ENCODE measurements at places on chromosomes 11 and 22.

DNA sequence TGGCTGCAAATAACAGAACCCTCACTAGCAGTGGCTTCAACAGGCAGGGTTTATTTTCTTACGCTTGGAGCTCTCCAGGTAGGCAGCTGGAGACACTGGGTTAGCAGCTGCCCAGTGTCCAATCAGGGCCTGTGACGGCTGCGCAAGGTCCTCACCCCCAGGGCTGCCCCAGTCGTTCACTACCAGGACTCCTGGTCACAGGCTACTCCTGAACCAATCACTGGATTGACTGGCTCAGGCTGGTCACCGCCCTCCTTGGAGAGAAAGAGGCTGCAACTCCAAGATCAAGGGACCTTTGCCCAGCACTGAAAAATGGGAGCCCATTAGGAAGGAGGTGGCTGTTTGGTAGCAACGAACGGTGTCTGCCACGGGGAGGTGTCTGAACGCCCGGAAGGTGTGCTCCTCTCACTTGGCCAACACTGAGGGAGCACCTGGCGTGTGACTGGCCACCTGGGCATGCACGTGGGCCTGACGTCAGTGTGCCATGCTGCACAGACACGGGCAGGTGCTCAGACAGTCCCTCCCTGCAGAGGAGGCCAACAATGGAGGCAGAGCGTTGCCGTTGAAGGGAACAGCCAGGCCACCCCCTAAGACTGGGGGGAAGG lies 5.1 kb downstream of the ARSA start:
- DNase-seq = no peak

DNA sequence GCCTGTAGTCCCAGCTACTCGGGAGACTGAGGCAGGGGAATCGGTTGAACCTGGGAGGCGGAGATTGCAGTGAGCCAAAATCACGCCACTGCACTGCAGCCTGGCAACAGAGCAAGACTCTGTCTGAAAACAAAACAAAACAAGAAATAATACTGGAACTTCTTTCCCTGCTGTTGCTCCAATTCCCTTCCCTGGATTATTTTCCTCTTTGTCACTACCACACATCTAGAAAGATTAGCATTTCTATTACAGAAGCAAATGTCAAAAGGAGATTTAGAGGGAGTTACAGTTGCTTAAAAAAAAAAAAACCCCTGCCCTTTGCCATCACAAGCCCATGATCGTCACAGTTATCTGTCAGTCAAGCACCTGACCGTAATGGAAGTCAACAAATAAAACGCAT lies 17.7 kb upstream of the SCGB1D1 start:
- no peak for DNase-seq

GRCh38 chr22:19760951-19761724 lies 560 bp downstream of the TBX1 start:
- DNase-seq = no peak

DNA sequence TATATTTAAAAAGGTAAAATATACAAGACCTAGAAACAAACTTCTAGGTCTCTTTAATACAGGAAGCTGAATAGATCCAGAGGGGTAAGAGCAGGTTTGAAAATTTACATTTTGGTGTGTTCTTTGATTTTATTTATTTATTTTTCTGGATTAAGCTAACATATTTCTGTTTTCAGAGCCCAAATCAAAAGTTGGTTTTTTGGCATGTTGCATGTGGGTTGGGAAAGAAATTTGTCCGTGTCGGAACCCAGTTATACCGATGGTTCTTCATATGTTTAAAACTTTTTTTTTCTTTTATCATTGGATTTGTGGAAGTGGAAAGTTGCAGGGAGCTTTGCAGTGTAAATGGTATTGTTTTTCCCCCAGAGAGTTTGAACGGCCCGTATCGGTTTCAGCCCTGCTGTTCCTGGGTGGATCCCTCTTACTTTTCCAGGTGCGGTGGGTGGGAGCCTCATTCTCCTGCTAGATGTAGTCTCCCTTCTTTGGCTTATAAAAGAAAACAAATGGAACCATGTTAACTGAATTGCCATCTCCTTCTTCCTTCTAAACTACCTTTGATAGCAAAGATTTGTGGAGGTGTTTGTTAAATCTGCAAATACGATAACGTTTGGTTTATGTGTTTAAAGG lies 746 bp downstream of the CTNND1 start:
- peak; percentile 32 for DNase-seq

GRCh38 chr11:196786-197731 lies 4.2 kb downstream of the SCGB1C1 start:
- DNase-seq = no peak

All from kidney glomerular epithelial cell (primary cell).